ENCODE measurements at places on chromosomes 3 and 15.

- DNase-seq: peak; percentile 50
Observed at GRCh38 chr3:149316437-149316836, 17.0 kb downstream of the TM4SF18 start.

DNA sequence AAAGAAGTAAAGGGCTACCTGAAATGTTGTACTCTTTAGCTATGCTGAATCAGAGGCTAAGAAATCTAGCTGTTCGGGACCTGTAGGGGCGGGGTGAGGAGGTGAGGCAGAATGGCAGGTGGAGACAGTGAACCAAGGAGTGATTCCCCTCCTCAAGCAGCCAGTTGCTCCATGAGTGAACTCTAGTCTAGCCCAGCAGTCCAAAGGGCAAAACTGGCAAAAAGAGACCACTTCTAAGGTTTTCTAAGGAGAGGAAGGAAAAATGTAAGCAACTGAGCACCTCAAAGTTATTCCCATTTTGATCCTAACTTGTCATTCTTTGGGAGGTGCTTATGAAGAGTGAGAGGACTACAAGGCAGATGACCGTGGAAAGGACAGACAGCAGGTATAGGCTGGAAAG lies 19.3 kb upstream of the TOPAZ1 start:
- DNase-seq: no peak

DNA sequence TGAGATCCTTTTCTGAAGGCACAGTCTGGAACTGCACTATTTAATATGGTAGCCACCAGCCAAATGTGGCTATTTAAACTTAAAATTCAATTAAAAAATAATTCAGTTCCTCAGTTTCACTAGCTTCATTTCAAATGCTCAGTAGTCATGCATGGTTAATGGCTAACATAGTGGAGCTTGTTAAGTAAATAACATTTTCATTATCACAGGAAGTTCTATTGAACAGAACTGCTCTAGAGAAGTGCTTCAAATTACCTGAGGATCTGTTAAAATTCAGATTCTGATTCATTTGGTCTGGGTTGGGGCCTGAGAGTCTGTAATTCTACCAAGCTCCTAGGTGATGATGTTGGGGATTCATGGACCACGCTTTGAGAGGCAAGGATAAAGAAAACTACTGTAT lies 109.6 kb upstream of the THRB start:
- no peak for DNase-seq

GRCh38 chr3:49161808-49162530 lies 4.2 kb downstream of the CCDC71 start:
- DNase-seq: no peak

DNA sequence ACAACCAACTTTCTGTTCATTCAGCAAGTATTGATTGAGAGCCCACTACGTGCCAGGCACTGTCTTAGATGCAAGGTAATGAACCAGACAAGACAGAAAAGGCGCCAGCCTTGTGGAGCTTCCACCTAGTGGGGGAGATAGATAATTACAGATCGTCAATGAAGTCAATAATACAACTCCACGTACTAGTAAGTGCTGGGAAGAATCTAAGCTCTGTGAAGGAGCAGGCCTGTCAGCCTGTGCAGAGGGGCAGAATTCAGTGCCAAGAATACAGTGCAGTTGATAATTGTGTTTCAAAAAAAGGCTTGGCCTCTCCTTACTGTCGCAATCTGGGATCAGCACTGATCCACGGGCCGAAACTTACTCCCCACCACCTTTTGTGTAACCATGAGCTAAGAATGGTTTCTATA lies 186.3 kb downstream of the FEZF2 start:
- no peak for DNase-seq

GRCh38 chr15:69893863-69894262 lies 203.9 kb downstream of the TLE3 start:
- peak; percentile 50 for DNase-seq

GRCh38 chr3:66638717-66639116 lies 137.9 kb upstream of the LRIG1 start:
- DNase-seq: no peak

GRCh38 chr3:176562331-176562730 lies 635.0 kb downstream of the TBL1XR1 start:
- no peak for DNase-seq

DNA sequence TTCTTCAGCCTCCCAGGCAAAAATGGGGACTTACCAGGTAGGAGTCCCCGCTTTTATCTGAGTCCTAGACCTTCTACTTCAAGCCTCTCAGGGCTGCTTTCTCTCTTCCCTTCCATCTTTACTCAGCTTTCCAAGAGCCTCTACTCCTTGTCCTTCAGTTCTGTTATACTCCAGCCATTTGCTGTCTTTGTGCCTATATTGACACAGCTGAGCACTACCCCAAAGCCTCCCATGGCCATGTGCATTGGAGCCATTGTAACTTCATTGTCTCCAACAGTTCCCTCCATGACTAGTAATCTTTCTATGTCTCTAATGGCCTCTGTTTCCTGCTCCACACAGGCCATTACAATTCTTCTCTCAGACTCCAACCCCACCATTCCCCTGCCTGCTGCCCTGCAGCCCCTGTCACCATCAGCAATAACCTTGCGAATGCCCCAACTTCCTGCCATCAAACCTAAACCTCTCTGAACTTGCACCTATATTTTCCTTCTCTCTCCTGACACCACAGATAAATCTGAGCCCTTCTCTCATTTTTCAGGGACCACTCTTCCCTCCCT lies 77.9 kb upstream of the ADPGK start:
- DNase-seq: no peak

DNA sequence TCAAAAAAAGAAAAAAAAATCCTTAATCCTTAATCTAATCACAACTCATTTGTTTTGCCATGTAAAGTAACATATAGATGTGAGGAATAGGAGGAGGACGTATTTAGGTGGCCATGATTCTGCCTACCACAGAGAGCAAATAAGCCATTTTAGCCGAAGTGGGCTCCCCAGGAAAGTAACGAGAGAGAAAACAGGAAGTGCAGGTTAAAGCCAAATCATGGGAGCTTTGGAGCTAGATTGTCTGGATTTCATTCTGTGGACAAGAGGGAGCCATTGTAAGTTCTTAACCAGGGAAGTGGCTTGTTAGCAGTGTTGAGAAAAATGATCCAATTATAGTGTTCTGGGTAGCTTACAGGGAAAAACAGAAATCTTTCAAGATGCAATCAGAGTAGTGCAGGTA lies 9.4 kb downstream of the TMOD2 start:
- no peak for DNase-seq

DNA sequence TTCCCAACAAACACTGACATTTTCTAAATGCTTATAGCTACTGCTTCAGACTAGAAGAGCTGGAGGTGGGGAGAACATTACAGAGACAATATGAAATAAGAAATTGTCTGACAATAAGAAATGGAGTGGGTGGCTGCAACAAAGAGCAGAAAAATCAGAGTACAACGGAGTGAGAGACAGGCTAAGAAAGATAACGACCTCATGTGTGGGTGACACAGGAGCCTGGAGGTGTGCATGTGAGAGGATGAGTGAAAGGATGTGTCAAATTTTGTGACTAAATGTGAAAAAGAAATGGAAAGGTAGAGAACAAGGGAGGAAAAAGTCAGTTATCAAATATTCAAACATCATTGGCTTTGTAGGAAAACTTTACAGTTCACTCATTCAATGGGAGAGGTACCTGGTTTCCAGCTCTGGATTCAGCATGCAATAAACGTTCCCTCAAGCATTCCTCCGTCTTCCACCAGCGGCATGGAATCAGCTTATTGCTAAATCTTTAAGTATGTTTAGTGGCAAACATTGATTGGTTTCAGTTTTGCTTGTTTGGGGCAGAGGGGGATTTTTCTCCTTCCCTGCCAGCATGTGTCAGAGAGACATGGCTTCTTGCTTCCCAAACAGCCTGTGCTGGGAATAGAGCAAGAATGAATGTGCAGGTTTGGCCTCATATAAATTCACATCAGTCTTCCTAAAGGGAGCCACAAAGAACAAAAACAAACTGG lies 103.8 kb upstream of the CHRM5 start:
- DNase-seq: no peak

DNA sequence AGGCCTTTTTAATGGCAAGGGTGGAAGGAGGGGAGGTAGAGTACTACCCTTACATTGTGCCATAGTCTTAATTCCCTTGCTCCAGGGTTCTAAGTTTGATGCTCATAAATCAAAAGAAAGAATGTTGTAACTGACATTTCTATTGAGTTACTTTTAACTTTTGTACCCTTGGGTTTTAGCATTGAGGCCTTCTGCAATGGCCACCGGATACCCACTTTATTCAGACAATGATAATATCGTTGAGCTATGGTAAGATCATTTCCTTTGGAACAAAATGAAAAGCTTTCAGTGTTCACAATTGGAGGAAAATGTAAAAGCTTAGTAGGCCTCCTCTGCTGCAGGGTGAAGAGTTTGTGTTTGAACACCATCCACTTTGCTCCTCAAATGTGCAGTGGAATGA lies 16.8 kb downstream of the CGNL1 start:
- DNase-seq: no peak

GRCh38 chr3:69742391-69742790 lies 3.1 kb downstream of the MITF start:
- no peak for DNase-seq

GRCh38 chr15:80986487-80986886 lies 3.1 kb downstream of the MESD start:
- DNase-seq: no peak

DNA sequence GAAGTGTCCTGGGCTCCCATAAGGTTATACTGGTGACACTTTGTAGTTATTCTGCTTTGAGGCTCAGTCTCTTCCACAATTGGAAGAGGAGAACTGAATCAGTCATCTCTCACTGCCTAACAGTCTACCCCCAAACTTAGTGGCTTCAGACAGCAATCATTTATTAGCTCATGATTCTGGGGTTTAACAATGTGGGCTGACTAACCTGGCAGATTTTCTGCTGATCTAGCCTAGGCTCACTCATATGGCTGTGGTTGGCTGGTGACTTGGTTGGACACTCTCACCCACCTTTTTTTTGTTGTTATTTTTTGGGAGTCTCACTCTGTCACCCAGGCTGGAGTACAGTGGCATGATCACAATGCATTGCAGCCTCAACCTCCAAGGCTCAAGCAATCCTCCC lies 7.1 kb downstream of the GPD1L start:
- no peak for DNase-seq

- no peak for DNase-seq
Observed at GRCh38 chr15:43126356-43126755, 7.0 kb upstream of the TMEM62 start.

GRCh38 chr3:177729956-177730681 lies 532.8 kb upstream of the TBL1XR1 start:
- DNase-seq: no peak

GRCh38 chr3:88732186-88732585 lies 375.2 kb upstream of the EPHA3 start:
- DNase-seq: no peak

DNA sequence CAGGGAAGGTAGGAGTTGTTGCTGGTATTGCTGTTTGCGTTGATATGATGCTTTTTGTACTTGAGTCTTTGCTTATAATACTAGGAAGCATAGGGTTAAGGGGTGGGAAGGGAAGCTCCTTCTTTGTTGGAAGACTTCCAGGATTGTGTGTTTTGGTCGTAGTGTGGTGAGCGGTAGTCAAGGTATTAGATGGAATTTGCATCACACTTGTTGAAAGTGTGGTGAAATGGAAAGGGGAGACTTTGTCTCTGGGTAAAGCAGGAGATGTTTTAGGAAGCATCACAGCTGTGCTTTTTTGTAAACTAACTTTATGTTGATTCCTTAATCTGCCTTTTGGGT lies 14.9 kb downstream of the IGSF10 start:
- DNase-seq: peak; percentile 72

DNA sequence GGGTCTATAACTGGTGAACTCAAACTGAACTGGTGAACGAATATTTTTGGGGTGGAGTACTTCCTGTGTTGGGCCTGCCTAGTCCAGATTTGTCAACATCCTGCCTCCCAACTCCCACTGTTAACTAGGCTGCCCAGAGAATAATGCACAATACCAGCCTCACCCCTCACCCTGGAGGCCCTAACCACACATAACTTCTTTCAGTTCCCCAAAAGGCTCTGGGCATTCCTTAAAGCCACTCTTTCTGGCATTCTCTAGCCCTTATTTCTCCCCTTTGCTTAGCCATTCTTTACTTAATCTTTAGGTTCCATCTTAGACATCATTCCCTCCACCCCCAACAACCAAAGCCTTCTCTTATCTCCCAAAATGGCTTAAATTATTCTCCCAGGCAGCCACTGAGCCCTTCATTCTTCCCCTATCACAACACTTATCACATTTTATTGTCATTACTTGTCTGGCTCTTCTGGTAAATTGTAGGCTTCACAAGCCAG lies 9.1 kb upstream of the SEC11A start:
- DNase-seq: peak; percentile 63

DNA sequence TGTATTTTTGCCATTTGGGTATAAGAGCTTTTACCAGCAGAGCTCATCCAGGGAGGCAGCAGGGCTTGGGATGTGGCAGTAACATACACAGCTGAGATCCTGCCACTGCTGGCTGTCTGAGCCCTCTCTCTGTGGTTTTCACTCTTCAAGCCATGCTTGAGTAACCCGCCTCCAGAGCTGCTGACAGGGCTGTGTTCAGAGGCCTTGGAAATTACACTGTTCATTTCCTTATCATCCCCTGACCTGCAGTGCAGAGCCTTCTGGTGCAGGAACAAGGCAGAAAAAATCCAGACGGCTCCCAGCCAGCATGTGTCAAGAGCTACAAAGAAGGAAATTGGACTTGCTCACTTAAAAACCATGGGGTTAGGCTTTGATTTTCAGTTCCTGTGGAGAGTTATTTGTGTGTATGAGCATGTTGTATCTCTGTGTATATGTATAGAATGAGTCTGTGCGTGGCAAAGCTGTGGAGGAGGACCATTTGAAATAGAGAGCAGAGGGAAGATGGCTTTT lies 47.0 kb downstream of the ZNF609 start:
- DNase-seq: peak; percentile 50

DNA sequence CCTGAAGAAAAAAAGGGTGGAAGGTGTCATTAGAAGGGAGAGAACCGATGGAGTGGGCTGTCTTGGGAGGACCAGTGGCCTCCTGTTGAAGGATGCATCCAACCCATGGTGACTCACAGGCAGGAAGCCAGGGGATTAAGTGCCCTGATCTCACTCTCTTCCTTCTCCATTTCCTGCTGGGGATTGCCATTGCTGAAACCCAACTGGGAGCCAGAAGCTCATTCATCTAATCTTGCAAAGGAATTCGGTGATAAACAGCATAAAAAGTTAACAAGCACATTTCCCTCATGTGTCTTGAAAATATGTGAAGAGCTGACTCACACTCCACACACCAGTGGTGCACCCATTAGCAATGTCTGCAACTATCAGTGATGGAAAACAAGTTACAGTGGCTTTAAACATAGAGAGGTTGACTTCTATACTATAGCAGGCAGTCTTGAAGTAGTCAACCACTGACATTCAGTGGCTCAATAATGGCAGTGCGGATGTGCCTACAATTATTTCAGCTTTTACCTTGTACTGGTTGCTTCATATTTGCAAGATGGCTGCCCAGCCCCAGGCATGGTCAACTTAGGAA lies 12.8 kb upstream of the CSRNP1 start:
- DNase-seq: peak; percentile 95

GRCh38 chr15:38474155-38474757 lies 20.3 kb downstream of the FAM98B start:
- DNase-seq: peak; percentile 64

All from M059J (cell line).